Stimulated activated CD4-positive, alpha-beta T cell treated with anti-CD3 and anti-CD28 coated beads, Interleukin-2, amount 100 ng/mL, for 24 hours (primary cell): ENCODE measurements at places on chromosomes 11 and 22.

DNA sequence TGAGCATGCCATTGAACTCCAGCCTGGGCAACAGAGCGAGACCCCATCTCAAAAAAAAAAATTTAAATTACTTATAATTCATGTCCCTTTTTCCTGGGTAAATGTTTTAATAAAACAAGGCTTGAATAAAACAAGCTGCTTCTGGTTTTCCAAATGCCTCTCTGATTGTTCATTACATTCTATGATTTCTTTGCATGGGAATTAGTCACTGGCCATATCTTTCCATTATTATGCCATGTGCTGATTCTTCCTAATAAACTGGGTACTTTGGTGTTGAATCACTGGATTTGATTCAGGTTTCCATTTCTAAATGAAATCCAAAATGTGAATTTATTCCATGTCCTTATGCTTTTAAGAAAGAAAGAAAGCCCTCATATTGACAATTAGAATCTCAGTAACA, 42.6 kb downstream of the ZNF215 start:
- no peak for DNase-seq

- no peak for DNase-seq
Observed at GRCh38 chr11:64100782-64101353, 65.0 kb downstream of the MACROD1 start.

- no peak for DNase-seq
Observed at GRCh38 chr22:38652859-38653258, 3.3 kb downstream of the FAM227A start.

DNA sequence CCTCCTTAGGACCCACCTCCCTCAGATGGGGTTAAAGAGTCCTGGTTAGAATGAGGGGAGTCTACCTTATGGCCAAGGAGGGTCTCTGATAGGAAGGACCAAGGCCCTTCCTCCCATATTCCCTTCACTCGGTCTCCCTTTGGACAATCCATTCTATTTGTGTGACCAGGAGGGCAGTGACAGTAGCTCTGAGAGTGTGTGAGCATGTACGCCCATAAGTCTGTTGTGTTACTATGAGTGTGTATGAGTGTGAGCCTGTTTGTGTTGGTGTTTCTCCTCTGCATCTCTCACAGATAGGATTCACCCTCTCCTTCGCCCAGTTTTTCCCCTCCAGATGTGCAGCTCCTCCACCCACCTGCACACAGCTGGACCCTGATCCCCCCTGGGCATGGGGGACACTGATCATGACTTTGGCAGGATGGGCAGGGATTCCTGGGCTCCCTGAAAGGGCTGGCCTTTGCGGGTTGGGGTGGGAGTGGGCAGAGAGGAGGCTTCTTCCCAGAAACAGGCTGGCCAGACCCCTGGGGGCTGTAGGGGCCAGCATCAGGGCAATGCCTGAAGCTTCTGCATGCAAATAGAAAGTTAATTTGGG, 14.5 kb downstream of the PHLDB1 start:
- DNase-seq: no peak

DNA sequence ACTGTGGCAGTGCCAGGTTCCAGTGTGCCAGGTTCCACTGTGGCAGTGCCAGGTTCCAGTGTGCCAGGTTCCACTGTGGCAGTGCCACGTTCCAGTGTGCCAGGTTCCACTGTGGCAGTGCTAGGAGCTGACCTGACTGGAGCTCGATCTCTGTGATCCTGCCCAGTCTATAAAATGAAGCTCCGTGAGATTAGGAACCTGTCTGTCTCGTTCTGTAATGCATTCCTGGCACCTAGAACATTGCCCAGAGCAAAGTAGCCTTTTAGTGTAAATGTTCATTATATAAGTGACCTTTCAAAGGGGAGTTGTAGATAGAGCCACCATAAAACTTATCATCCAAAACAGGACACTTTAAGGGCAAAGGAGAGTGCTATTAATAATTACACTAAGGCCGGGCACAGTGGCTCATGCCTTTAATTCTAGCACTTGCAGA, 36.0 kb downstream of the ART5 start:
- DNase-seq: no peak

GRCh38 chr22:41919357-41920224, 4.7 kb upstream of the SHISA8 start:
- peak; percentile 49 for DNase-seq

- DNase-seq: no peak
Observed at GRCh38 chr11:46001448-46001914, 79.0 kb downstream of the LARGE2 start.

DNA sequence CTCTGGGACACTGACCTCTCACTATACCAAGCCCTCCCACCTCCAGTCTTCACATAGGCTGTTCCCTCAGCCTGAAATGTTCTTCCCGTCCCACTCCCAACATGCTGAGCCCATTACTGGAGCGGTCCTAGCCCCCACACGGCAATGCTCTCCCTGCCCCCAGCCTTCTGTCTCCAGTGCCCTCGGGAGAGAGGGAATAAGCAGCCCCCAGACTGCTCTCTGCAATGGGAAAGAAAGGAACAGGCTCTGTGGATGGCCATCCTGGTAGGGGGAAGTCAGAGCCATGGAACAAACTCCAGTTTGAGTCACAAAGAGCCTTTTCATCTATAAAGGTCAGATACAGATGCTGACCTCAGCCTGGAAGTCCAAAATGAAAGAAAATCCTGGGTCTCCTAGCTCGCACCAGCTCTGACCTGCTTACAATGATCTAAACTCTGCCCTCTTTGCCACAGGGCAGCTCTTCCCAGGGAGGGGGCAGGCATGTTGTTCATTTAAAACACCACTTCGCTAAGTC, 62.6 kb downstream of the FLRT1 start:
- no peak for DNase-seq

DNA sequence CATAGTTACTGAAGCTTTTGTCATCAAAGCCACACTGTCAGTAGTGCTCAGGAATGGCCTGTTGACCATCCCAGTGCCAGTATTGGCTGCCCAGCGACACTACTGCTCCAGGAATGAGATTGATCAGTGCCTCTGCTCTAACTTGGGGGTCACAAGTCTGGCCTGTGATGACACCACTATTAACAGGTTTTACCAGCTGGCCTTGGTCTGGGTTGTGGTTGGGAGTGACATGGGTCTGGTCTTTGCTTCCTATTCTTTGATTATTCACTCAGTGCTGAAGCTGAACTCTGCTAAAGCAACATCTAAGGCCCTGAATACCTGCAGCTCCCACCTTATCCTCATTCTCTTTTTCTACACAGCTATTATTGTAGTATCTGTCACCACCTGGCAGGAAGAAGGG, 21.5 kb downstream of the OR56B4 start:
- DNase-seq: no peak

- DNase-seq: peak; percentile 91
Observed at GRCh38 chr22:50469377-50470305, 5.2 kb downstream of the SBF1 start.

- no peak for DNase-seq
Observed at GRCh38 chr11:86810288-86810687, 9.9 kb downstream of the PRSS23 start.

- DNase-seq: no peak
Observed at GRCh38 chr22:25160120-25160996, 39.3 kb upstream of the CRYBB3 start.

DNA sequence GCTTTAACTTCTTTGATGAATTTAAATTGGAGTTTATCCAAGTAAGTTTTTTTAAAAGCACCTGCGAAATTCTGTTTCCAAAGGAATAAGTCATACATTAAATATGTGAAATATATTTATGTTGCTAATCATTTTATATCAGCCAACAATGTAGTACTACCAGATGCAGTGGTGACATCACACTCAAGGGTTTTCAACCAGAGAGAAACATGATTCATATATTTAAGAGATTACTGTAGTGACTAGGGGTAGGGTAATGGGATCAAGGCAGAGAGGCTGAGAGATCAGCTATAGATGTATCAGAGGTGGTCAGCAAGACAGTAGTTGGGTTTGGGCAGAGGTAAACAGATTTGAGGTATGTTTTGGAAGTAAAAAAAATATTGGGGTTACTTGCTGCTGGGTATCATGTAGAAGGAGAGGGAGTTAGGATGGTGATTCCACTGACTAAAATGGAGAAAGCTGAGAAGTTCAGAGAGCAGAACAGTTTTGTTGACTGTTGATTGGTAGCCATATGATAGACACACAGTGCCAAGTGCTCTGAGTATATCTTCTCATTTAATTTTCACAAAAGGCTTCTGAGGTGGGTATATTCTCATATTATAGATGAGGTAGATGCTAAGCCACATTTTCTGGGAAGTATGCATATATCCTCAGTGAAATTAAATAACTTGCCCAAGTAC, 39.4 kb downstream of the CEP57 start:
- DNase-seq: no peak

DNA sequence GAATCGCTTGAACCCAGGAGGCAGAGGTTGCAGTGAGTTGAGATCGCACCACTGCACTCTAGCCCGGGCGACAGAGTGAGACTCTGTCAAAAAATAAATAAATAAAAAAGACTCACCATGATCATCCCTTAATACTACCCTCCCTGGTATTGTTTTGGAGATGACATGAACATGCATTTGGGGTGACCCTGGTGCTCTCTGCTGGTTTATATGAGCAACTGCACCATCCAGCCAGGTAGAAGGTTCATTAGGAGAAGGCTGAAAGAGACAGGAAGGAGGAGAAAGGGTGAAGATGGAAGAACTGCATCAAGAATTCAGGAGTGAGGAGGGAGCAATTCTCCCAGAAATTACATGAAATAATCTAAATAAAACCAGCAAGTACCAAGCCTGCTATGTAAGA, 37.8 kb downstream of the SLC5A1 start:
- peak; percentile 11 for DNase-seq

DNA sequence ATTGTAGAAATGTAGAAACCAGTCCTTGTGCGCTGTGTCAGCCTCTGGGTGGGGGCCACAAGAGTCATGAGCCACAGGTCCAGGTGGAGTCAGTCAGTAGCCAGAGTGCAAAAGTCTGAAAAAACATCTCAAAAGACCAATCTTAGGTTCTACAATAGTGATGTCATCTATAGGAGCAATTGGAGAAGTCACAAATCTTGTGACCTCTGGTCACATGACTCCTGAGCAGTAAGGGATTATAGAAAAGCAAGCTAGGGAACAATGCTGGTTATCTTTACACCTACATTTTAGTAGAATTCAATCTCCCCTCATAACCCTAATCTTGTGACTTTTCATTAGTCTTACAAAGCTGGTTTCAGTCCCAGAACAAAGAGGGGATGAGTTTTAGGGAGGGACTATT, 82.7 kb downstream of the CCDC83 start:
- DNase-seq: no peak

DNA sequence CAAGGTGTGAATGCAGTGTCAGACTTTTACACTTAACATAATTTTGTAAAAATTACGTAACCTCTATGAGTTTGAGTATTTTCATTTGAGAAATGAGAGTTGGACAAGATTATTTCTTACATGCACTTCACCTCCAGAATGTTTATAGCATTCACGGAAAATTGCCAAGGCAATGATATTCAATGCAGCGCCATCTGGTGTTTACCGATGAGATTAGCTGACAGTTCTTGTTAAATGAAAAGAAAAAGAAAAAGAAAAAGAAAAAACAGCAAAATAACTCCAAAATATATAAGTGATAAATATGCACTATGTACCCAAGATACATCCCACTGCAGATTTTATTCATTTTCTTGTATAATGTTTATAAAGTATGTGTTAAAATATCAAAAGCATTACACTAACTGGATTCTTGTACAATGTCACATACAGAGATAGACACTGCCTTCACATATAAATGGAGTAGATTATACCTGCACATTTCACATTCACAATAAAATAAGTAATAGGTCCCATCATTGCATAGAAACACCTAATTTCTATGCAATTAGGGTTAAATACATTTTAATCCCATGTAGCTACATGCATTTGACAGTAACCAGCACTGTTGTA, 976.3 kb upstream of the FAT3 start:
- peak; percentile 14 for DNase-seq

GRCh38 chr11:69799582-69799981, 19.6 kb downstream of the FGF3 start:
- DNase-seq: no peak

- no peak for DNase-seq
Observed at GRCh38 chr11:124460459-124460858, 15.0 kb upstream of the OR8B8 start.

GRCh38 chr11:60457576-60457975, 1.9 kb downstream of the MS4A1 start:
- no peak for DNase-seq

- no peak for DNase-seq
Observed at GRCh38 chr22:22906907-22907550, 19.4 kb downstream of the IGLL5 start.

- DNase-seq: peak; percentile 46
Observed at GRCh38 chr11:68632802-68633201, 51.5 kb upstream of the GAL start.

DNA sequence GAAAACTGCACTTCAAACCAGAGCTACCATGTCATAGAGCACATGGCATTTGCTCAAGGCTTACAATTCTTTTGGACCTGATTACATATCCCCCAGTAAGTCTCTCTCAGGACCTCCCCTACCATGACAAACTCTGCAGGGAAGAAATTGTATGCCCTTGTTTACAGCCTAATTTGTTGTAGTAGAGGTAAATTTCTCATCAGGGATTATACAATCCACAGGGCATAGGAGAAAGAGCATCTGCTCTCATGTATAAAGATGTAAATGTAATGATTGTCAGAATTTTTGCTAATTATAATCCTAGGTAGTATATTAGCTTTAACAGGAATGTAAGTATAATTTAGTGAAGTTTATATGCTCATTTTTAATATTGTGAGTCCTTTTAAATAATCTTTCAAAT, at the start of gene OR8B3:
Gene OR8B3, minus strand, starts transcription at position 101 of the 400 bp plus-strand sequence. CDS start 1,673 bp downstream, outside the sequence.
- DNase-seq: no peak

GRCh38 chr22:49533886-49534285, 293.8 kb downstream of the BRD1 start:
- no peak for DNase-seq

DNA sequence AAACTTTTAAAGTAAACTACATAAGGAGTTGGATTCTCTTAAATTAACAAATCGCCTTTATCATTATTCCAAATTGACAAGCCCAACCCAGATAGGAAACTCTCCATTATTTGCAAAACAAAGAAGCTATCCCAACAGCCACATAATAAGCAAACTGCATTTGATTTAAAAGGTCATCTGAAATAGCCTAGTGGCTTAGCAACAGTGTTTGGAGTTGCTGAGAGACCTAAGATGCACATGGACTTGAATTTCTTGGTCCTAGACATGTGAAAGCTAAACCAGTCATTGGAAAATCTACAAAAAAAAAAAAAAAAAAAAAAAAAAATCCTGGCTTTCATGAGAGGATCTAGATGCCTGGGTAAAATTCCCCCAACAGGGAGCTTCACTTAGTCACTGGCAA, 69.5 kb downstream of the PRCP start:
- no peak for DNase-seq

- no peak for DNase-seq
Observed at GRCh38 chr11:128516886-128517285, 70.5 kb downstream of the ETS1 start.
